ENCODE measurements at places on chromosomes 7 and 10. TPM values are rescaled to one million over a fixed set of nuclear protein-coding genes. Genes with fewer than 3 reads are reported as not detected.

- peaks cover 6% of the 10 kb centered on the region for H3K27me3 ChIP-seq
- H3K36me3 ChIP-seq: no peaks in the 10 kb centered on the region
- H3K4me3 ChIP-seq: no peak overlapping the region
- H3K4me1 ChIP-seq: no peaks in the 10 kb centered on the region
- DNase-seq: no peak
- H3K27ac ChIP-seq: no peak overlapping the region
Measured at GRCh38 chr7:101650579-101651081, 21.5 kb upstream of the MYL10 start.

DNA sequence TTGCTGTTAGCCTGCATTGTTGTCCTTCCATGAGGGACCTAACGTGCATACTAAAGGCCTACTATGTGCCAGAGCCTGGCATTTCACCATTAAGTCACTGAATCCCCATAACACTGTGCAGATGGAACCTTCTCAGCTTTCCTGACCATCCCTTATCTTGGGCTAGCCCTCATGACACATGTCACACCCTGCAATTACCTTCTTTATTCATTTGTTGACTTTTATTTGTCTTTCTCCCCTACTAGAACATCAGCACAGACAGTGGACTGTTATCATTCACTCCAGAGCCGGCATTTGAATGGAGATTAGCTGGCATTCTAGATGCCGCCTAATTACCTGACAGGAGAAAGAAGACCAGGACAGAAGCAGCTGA, 471.1 kb upstream of the GALNT17 start:
- no peak for DNase-seq
- no peaks in the 10 kb centered on the region for H3K27me3 ChIP-seq
- no peaks in the 10 kb centered on the region for H3K36me3 ChIP-seq
- H3K4me1 ChIP-seq: peaks cover 4% of the 10 kb centered on the region

DNA sequence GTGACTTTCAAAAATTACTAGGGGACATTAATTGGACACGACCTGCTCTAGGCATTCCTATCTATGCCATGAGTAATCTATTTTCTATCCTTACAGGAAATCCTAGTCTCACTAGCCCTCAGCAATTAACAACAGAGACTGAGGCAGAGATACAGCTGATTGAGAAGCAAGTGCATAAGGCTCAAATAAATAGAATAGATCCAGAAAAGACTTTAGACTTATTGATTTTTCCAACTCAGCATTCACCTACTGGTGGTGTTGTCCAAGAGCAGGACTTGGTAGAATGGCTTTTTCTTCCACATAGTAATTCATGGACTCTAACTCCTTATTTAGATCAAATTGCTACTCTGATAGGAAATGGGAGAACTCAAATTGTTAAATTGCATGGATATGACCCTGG, 148.0 kb downstream of the ZNF33B start:
- no peaks in the 10 kb centered on the region for H3K4me1 ChIP-seq
- H3K27ac ChIP-seq: no peak overlapping the region
- no peak for DNase-seq
- H3K4me3 ChIP-seq: no peak overlapping the region
- H3K36me3 ChIP-seq: no peaks in the 10 kb centered on the region

DNA sequence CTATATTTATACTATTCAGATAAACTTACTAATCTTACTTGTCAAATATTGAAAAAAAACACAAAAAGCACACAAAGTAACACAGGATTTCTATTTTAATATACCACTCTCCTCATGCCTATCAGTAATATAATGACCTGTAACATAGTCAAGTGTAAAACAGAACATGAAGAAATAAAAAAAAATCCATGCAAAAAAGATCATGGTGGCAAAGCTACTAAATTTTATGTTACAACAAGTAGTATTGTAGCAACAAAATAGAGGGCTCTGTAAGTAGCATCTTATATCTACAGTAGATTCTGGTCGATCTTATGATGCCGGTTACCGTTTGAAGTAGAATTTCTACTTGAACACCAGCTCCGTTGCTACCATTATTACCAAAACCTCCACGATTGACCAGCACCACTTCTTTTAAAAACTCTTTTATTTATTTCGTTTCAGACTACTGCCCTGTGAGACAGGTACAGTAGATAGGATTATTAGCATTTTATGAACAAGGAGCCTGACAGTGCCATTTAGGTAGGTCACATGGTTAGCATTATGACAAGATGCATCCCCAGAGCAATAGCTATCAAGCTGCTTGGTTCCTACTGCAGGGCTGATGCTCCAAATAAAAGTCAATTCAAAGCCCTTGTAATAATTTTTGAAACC, 2.1 kb downstream of the CPED1 start:
- H3K27ac ChIP-seq: peak overlapping the region; percentile 88
- DNase-seq: no peak
- no peaks in the 10 kb centered on the region for H3K36me3 ChIP-seq
- no peaks in the 10 kb centered on the region for H3K27me3 ChIP-seq

DNA sequence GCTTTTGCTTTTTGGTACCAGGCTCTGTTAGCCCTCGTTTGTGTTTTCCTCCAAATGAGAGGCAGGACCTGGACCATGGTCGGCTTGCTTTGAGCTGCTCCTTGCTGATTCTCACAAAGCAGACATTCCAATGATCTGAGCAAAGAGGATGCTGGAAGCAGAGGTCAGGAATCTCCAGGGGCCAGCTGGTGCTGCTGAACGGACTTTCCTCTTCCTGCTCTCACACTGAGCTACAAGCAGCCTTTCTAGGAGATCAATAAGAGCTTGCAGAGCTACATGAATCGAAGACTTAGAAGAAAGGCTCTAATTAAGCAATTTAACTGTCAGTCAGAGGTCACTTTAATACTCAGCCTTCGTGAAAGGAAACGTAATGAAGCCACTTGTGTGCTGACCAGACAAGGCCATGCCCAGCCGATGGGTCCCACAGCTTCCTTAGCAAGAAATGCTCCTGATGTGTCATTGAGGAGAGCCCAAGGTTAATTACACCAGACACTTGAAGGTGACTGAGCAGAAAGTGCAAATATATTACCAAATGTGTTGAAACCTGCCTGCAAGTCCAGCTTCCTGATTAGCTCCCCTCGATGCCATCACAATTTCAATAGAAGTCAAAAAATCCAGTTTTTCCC, 151.3 kb upstream of the RSU1 start:
- H3K27ac ChIP-seq: peak overlapping the region; percentile 45
- H3K4me3 ChIP-seq: no peak overlapping the region
- DNase-seq: peak; percentile 77
- peaks cover 6% of the 10 kb centered on the region for H3K4me1 ChIP-seq
- H3K36me3 ChIP-seq: no peaks in the 10 kb centered on the region

- no peak overlapping the region for H3K4me3 ChIP-seq
- no peaks in the 10 kb centered on the region for H3K36me3 ChIP-seq
- no peak overlapping the region for H3K27ac ChIP-seq
- DNase-seq: no peak
- H3K4me1 ChIP-seq: no peaks in the 10 kb centered on the region
Measured at GRCh38 chr7:147803606-147804005, 787.0 kb upstream of the C7orf33 start.

GRCh38 chr10:22324893-22325271, 4.0 kb downstream of the BMI1 start:
- peaks cover 6% of the 10 kb centered on the region for H3K36me3 ChIP-seq
- DNase-seq: no peak
- H3K27ac ChIP-seq: peak overlapping the region; percentile 75
- H3K4me3 ChIP-seq: peak overlapping the region; percentile 61

The OPN1SW gene
- not detected for total RNA-seq

The NOC3L gene
- total RNA-seq: 17.8 TPM

The UTF1 gene
- not detected for total RNA-seq

The ADRB1 gene
- 1.5 TPM for total RNA-seq

The ANKRD30A gene
- not detected for total RNA-seq

The AKR1C4 gene
- total RNA-seq: not detected

The RNF133 gene
- total RNA-seq: 0.49 TPM

The BMPR1A gene
- total RNA-seq: 116 TPM

Data from sigmoid colon (tissue), 7 donors.